Germinal center (tissue), 1 donor: ENCODE measurements at places on chromosomes 2 and 18.

- no peak for DNase-seq
Measured at GRCh38 chr2:45003579-45004551, 5.4 kb downstream of the SIX2 start.

GRCh38 chr2:190318931-190319554 is 583 bp downstream of the HIBCH start:
- peak; percentile 38 for DNase-seq

- DNase-seq: no peak
Measured at GRCh38 chr2:223283329-223283728, 231.3 kb downstream of the KCNE4 start.

GRCh38 chr2:229715895-229716507 is 1.6 kb upstream of the DNER start:
- DNase-seq: peak; percentile 41

DNA sequence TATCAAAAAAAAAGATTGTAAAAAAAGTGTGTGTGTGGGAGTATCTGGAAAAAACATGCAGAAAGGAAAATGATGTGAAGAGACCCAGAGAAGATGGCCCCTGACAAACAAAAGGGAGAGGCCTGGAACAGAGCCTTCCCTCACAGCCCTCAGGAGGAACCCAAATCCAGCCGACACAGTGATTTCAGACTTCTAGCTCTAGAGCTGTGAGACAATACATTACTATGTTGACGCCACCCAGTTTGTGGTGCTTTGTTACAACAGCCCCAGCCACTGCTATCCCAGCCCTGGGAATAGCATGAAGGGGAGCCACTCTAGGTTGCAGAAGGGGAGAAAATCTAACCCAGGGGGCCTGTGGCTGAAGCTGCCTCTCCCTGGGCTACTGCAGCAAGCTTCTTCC is 59.0 kb upstream of the ZBTB7C start:
- no peak for DNase-seq

DNA sequence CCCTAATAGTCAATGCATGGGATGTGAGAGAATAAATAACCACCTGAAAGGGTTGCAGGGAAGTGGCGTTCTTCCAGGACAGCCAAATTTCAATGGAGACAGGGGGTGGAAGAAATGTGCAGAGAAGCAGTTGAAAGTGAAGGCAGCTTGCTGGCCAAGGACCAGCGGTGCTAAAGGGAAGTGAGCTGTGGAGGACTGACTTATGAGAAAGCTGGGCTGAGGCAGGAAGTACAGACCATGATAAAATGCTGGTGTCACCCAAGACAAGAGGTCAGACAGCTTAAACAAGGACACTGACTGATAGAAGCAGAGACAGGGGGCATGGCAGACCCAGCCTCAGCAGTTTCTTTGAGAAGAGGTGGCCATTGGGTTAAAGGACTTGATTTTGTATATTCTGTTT is 106.7 kb downstream of the DTNB start:
- peak; percentile 32 for DNase-seq

- no peak for DNase-seq
Measured at GRCh38 chr2:86171295-86171694, 24.0 kb downstream of the IMMT start.

GRCh38 chr18:50579061-50579774 is 19.3 kb downstream of the MAPK4 start:
- no peak for DNase-seq

- DNase-seq: no peak
Measured at GRCh38 chr2:232386490-232386739, 7.9 kb downstream of the ALPP start.

DNA sequence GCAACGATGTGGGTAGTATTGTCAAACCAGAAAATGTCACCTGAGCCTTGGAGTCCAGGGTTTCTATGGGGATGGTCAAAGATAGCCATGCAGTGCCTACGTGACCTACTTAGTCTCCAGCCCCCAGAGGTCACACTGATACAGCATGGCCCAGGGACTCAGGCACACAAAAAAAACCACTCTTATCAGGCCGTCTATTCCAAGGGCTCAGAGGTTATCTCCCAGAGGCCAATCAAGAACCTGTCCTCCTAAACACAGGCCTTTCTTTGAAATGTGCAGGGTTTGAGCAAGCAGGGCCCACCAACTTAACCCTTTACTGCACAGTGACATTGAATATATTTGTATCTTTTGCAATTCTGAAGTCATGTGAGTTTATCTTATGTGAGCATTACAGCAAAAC is 82.7 kb downstream of the MRO start:
- DNase-seq: no peak

GRCh38 chr2:131094463-131095281 is 1.4 kb upstream of the FAM168B start:
- no peak for DNase-seq

DNA sequence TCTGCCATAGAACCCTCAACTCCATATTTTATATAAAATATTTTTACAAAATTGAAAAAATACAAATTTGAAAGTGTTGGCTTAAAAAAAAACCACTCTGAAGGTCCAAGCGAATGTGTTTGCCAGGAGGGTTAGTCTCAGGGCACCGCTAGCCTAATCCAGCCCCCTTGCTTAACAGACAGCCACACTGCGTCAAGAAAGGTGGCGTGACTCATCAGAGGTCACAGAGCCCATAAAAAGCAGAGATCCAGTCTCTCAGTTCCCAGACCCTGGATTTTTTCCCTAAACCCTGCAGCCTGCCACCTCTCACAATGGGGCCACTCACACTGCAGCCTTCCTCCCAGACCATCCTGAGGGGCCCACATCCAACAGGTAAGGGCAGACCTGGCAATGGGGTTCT is 3.9 kb upstream of the TNS1 start:
- no peak for DNase-seq

GRCh38 chr2:118269408-118270051 is 181.3 kb downstream of the INSIG2 start:
- DNase-seq: no peak

- DNase-seq: no peak
Measured at GRCh38 chr2:241865416-241865956, 4.0 kb upstream of the RTP5 start.

DNA sequence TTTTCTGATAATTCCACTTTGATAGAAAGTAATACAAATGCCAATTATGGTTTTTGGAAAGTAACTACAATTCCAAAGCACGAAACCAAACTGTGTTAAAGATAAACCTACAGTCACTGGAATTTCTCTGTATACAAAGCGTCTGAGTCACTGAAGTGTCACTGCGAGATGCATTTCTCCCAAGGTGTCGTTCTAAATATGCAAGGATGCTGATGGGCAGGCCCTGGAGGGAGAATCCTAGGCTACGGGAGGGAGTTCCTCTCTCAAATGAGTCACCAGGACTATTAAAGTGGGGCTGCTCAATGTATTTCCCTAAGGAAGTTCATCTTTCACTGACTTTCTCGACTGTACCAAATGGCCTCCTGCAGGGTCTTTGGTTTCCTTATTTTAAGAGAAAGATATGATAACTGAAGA is 163.8 kb upstream of the STK17B start:
- DNase-seq: no peak

DNA sequence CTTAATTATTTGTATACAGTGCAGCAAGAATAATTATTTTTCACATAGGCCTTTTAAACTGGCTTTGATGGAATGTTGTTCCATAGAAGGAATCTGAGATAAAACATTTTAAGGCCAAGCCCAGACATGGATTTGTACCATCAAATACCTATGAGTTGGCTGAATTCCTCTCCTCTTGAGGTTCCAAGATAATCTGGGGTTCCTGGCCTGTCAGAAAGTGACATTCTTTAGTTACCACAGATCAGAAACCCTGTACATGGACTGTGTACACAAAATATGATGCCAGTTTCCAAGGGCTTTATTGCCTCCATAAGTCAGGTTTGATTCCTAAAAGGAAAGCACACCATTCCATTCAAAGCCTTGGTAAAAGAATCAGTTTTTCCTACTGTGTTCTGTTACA is 1256.7 kb upstream of the NRXN1 start:
- DNase-seq: no peak

- DNase-seq: no peak
Measured at GRCh38 chr2:25829828-25830227, 48.5 kb downstream of the ASXL2 start.

- DNase-seq: no peak
Measured at GRCh38 chr2:76867854-76868253, 654.3 kb downstream of the LRRTM4 start.

GRCh38 chr2:20507166-20507692 is 60.4 kb downstream of the RHOB start:
- DNase-seq: no peak

DNA sequence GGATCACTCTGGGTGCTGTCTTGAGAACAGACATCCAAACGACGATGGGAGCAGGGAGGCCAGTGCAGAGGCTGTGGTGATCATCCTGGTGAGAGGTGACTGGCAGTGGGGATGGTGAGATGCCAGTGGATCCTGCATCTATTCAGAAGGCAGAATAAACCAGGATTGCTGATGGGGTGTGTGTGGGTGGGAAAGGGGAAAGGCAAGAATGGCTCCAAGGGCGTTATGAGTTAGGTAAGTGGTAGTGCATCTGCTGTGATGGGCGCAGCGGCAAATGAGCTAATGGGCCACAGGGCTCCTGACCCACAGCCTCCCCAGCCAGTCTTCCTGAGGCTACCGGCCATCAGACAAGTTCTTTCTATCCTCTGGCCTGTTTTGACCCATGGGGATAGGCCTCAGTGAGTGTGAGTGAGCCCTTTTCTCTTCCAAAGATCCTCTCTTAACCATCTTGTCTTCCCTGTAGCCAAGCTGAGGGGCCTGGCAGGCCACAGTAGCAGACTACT is 29.6 kb downstream of the SERTAD2 start:
- DNase-seq: no peak

- DNase-seq: no peak
Measured at GRCh38 chr2:239257511-239257937, 143.3 kb downstream of the HDAC4 start.

- DNase-seq: no peak
Measured at GRCh38 chr18:46374850-46375249, 270.7 kb downstream of the HAUS1 start.

- DNase-seq: no peak
Measured at GRCh38 chr2:202410092-202410491, 34.0 kb downstream of the BMPR2 start.

- no peak for DNase-seq
Measured at GRCh38 chr2:237389831-237390230, 24.1 kb downstream of the COL6A3 start.

- no peak for DNase-seq
Measured at GRCh38 chr2:14401873-14402272, 230.6 kb upstream of the LRATD1 start.

GRCh38 chr2:1731963-1732768 is 12.1 kb downstream of the PXDN start:
- DNase-seq: no peak

- DNase-seq: no peak
Measured at GRCh38 chr18:12406371-12407111, 1.2 kb upstream of the PRELID3A start.

GRCh38 chr2:64932371-64933216 is 56.6 kb upstream of the SLC1A4 start:
- peak; percentile 48 for DNase-seq

DNA sequence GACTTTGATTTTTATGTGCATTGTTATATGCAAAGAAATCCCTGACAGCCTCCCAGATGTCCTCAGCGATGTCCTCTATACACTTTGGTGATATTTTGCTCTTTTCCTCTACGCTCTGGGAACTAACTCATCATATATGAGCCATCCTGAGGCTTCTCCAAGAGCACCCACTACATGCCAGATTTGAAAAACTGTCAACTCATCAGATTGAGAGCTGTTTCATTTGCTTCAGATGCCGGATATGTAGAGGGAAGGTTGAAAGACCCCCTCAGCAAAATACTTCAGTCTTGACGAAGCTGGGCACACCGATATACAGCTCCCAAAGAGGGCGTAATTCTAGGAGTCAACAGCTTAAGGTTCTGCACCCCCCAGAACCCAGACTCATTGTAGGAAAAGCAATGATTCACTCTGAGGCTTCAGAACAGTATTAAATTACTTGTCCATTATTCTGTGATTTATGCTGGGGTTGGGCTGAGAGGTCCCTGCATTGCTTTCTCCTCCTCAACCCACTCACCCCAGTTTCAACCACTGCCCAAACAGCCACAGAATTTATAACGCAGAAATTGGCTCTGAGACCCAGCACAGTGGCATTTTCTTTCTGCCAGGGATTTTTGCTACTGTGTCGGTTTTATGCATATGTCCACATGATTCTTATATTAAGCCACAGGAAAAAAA is 341.8 kb downstream of the ALK start:
- DNase-seq: no peak

GRCh38 chr2:157259386-157259785 is 1.9 kb downstream of the GALNT5 start:
- no peak for DNase-seq

DNA sequence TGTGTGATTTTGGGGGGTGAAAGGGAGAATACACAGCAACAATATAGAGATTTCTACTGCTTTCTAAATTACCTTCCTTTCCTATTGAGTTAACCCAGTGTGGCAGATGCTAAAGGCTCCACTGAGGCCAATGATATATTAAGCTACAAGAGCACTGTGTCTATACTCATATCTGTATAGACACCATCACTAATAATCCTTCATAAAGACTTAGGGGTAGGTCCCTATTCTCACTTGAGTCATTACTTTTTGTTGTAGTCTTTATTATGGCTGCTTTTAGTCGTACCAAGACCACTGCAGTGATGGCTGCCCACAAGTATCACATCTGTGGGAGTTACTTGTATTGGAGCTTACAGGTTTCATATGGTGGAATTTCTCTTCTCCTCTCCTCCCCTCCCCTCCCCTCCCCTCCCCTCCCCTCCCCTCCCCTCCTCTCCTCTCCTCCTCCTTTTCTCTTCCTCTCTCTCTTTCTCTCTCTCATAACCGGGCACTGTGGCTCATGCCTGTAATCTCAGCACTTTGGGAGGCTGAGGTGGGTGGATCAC is 637.6 kb downstream of the ADCYAP1 start:
- DNase-seq: no peak

GRCh38 chr2:24456599-24457556 is 34.2 kb upstream of the NCOA1 start:
- DNase-seq: no peak

- no peak for DNase-seq
Measured at GRCh38 chr2:1925928-1926327, 181.6 kb upstream of the PXDN start.

DNA sequence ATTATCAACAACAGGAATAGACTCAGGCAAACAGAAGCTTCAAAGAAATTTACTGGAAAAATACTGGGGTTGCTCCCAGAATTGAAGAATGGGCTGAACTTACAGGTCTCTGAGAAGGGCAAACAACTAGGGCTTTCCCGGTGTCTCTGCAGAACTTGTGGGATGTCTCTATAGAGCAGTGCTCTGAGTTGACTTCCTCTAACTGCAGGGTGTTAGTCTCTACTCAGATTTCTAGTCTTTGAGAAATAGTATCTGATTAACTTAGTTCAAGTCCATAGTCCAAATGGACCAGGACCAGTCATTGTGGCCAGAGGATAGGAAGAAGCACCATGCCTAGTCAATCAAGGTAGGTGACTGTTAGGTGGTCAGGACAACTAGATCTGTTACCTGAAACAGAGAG is 45.8 kb downstream of the LIMS1 start:
- DNase-seq: no peak

DNA sequence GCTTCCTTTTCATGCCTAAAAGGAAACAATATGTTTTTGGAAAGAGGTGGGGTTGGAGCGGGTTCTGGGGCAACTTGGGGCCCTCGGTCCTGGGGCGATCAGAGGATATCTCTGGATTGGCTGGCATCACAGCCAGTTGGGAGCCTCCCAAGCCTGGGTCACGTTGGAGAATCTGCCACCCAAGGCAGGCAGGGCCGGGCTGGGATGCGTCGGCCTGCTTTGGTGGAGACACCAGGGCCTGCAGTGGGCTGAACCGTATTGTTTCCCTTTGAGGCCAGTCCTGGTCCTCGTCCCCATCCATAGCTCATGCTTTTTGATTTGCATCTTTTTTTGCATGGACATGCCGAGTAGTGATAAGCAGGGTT is 235.8 kb downstream of the ATAD2B start:
- DNase-seq: no peak

- DNase-seq: no peak
Measured at GRCh38 chr2:240818293-240819125, 1.5 kb downstream of the KIF1A start.
